Activated CD8-positive, alpha-beta T cell treated with anti-CD3 and anti-CD28 coated beads for 36 hours (primary cell): ENCODE measurements at places on chromosomes 5 and 9.

- DNase-seq = no peak
Observed at GRCh38 chr9:7139886-7140285, 382.1 kb downstream of the KDM4C start.

DNA sequence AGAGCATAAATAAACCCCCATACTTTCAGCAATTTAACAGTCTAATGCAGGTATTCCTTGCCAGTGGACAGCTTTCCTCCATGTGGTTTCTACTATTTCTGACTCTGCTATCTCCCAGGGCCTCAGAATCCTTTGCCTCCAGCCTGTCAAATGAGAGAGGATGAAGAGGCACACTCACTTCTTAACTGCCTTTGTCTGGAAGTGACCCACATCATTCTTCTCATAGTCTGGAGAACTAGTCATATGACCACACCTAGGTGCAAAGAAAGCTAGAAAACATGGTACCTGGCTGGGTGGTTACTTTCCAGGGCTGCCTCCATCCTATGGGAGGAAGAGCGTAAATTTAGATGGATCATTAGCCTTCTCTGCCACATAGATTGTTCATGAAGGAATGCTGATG lies 22.5 kb downstream of the PALM2AKAP2 start:
- DNase-seq = no peak

- no peak for DNase-seq
Observed at GRCh38 chr9:87581949-87582637, 84.4 kb downstream of the DAPK1 start.

DNA sequence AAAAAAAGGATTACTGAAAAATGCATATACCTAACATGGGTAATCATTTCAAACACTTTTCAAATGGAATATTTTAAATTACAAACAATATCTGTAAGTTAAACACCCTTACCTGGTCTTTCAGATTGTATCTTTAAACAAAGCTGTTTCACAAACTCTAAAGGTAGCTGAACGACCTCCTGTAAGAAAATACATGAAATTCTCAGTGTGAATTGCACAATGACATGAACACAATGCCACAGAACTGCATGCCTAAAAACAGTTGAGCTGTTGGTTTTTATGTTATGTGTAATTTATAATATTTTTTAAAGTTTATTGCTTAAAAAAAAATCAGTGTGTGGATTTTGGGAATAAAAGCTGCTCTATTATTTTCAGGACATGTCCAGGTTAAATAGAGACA lies 17.5 kb downstream of the IPPK start:
- no peak for DNase-seq

- peak; percentile 35 for DNase-seq
Observed at GRCh38 chr9:76459694-76460635, 983 bp downstream of the GCNT1 start.

DNA sequence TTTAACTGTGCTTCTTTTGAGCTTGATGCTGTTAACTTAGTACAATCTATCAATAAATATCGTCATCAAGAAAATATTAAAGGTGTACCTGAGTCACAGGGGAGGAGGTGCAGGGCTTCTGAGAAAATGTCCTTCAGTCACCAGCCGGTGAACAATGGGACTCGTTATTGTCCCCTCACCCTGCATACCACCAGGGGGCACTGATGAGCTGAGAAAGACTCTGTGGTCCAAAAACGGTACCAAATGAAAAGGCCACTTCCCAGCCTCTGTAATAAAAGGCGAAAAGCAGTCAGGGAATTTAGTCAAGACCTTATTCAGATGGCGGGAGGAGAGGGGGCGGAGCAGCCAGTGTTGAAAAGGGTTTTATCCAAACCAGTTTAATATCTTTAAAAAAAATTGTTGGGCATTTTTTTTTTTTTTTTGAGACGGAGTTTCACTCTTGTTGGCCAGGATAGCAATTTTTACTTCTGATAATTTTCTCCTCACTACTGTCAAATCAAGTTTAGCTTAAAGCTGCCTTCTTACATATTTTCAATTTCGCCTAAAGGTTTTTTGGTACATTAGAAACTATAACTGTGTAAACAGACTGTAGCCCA lies 271.9 kb upstream of the ADAMTS16 start:
- DNase-seq = peak; percentile 65

- no peak for DNase-seq
Observed at GRCh38 chr5:102792705-102793104, 37.6 kb downstream of the PAM start.

DNA sequence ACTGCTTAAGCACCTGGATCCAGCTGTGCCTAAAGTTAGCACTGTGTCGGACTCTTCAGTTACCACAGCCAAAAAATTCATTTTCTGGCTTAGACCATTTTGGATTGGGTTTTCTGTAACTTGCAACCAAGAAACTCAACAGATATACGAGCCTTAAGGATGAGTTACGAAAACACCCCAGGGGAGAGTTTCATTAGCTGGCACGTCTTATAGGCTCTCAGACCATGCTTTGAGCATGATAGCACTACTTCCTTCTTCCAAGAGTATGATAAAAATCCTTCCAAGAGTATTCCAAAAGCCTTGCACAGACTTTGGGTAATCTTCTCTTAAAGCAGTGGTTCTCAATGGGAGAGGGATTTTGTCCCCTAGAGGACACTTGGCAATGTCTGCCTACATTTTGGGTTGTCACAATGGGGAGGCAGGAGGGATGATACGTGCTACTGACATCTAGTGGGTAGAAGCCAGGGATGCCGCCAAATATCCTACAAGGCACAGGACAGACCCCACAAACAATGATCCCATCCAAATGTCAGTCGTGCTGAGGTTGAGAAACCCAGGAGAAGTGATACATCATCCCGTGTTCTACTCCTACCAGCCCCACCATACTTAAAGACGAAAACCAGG lies 64.8 kb downstream of the SMIM23 start:
- DNase-seq = no peak

- DNase-seq = no peak
Observed at GRCh38 chr5:24364711-24365110, 280.1 kb downstream of the CDH10 start.

DNA sequence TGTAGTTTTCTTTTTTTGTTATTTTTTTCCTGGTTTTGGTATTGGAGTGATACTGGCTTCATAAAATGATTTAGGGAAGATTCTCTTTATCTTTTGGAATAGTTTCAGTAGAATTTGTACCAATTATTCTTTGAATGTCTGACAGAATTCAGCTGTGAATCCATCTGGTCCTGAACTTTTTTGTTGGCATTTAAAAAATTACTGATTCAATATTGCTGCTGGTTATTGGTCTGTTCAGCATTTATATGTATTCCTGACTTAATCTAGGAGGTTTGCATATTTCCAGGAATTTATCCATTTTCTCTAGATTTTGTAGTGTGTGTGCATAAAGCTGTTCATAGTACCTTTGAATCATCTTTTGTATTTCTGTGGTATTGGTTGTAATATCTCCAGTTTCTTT lies 100.2 kb downstream of the NXNL2 start:
- DNase-seq = no peak

DNA sequence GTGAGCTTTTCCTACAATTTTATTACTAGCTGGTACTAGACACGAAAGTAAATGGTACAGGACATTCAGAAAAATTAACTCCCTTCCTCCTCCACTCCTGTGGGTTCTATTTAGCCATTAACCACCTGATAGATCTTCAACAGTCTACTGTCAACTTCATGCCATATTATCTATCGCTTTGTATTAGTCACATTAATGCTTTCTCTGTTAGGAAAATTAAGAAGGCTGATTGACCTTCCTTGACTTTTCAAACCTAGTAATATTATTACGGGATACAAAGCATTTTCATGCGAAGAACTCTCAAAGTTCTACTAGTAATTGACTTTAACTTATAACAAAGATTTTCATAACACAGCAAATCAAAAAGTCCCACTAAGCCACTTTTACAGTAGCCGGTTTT lies 1.2 kb downstream of the TEX10 start:
- no peak for DNase-seq

DNA sequence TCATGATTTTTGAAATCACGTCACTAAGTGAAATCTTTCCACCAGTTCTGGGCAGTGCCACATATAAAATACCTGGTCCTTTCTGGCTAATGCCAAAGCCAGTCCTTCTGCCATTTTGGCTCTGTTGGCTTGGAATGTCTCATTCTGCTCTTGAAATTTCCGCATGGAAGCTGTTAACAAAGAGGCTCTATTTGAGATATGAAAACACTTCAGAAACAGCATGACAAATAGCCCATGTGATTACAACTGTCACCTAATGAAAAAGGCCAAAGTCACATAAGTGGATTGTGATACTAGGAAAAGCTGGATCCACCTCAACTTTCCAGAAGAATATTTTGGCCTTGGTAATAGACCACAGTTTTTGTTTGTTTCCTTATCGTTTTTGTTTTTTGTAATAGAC lies 12.8 kb downstream of the GOLGA1 start:
- DNase-seq = no peak

- DNase-seq = peak; percentile 36
Observed at GRCh38 chr5:143217065-143217803, 186.3 kb downstream of the NR3C1 start.

DNA sequence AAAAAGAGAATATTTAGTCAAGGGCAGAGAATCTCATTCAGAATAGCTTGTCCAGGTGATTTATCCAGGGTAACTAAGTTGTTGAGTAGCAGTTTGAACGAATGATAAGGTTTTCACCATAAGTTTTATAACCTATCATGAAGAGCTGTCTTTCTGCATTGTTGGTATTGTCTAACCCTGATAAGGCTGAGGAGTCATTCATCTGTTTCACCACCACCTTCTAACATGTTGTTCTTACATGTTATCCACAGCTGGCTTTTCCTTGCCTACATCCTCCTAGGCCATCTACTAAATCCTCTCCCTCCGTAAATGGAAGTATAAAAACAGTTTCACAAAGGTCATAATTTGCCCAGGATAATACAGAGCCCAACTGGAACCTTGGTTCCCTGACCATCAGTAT lies 24.1 kb downstream of the ZNF462 start:
- DNase-seq = no peak

DNA sequence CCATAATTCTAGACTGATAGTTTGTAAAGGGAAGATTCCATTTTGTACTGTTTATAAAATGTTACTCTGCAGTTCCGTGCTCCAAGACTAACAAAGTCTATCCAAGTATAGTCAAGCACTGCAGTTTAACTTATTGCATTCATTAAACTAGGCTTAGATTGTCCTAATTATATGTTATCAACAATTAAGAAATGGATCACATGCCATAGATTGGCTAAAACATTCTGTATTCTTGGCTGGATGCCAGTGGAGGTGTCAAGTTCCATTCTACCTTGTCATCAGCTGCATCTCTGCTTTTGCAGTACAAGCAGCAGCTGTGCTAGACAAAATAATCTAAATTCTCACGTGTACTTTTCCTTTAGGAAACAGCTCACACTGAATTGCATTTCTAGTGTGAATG lies 69.4 kb upstream of the MEF2C start:
- no peak for DNase-seq

GRCh38 chr9:134777153-134777552 lies 103.5 kb upstream of the FCN2 start:
- DNase-seq = no peak

DNA sequence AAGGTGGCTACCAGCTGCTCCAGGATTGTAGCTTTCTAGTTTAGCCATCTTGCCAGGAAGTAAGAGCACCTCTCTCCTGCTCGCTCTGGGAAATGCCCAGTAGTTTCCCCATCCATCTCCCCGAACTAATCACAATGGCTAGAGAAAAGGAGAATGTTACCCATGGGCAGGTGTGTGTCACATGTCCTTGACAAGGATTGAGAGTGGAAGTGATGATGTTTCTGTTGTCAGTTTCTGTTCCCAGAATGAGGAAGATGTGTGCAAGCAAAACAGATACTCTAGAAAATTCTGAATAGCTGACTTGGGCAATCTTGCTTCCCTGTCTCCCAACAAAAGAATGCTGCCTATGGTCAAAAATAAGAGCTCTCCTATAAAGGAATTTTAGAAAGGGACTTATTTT lies 429.5 kb downstream of the EBF1 start:
- no peak for DNase-seq

- no peak for DNase-seq
Observed at GRCh38 chr5:17828681-17829080, 194.4 kb downstream of the TAF11L14 start.
